ENCODE measurements at places on chromosomes 12 and 14.

GRCh38 chr14:52821805-52822250 is 30.4 kb upstream of the GNPNAT1 start:
- DNase-seq, result no peak

- DNase-seq, result peak; percentile 17
Measured at GRCh38 chr14:50521912-50522341, 10.4 kb downstream of the MAP4K5 start.

- peak; percentile 87 for DNase-seq
Measured at GRCh38 chr14:91873471-91874415, 6.4 kb upstream of the TC2N start.

DNA sequence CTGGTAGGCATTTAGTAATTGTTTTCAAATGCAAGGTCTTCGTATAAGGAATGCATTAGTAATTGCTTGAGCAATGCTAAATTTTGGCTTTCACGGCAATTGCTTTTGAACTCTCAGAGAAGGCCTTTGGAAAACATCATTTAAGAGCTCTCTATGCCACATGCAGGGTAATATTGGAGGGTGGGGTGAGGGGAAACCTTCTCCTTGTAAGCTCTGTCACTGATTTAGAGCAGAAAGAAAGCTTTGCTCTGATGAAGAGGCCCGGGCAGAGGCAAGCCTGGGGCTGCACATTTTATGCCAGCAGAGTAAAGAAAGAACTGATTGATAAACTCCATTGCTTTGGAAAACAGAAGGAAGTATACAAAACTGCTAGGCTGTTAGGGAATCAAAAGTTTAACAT is 70.9 kb downstream of the TRIM9 start:
- DNase-seq, result no peak

GRCh38 chr12:96995861-96996260 is 88.8 kb downstream of the NEDD1 start:
- no peak for DNase-seq

- no peak for DNase-seq
Measured at GRCh38 chr14:105367116-105368031, 31.0 kb upstream of the TEX22 start.

DNA sequence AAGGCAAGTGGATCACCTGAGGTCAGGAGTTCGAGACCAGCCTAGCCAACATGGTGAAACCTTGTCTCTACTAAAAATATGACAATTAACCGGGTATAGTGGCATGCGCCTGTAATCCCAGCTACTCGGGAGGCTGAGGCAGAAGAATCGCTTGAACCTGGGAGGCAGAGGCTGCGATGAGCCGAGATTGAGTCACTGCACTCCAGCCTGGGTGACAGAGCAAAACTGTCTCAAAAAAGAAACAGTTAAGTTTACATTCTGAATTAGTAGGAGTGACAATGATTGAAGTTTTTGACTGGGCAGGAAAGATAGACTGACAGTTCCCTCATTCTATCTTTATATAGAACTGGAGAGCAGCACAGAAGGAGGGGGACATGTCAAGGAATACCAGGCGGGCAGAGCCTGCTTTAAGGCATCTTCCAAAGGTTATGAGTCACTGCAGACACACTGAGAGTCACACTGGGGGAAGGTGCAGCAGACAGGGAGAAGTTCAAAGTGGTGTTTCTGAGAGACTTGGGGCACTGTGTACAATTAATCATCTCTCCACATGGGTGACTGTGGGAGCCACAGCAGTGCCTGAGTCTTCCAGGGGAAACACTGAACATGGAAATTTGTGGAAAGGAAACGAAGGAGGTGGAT is 42.8 kb upstream of the RNASE3 start:
- no peak for DNase-seq

- DNase-seq, result no peak
Measured at GRCh38 chr14:94115058-94115591, 4.6 kb downstream of the IFI27 start.

DNA sequence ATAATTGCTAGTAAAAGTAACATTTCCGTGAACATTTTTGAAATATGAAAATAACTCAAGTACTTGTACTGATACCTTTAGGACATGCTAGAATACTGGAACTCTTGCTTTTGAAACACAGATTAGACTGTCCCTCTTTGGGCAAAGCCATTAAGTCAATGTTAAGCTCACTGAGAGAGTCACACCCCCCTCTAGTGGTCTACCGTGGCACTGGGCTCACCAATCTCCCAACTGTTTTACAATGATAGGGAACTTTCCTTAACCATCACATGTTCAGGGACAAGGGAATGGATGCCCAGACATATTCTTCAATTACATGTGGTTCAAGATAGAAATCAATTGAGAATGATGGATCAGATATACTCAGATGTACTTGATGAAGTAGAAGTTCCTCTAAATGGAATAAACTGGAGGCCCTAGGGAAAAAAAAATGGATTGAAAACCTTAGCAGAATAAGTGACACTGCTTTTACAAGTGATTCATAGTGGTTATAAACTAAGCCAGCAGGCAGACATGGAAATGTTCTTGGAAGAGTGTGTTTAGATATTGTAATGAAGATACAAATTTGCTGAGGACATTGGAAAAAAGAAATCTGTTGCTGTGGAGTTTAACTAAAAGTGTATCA is 17.8 kb downstream of the NANOG start:
- DNase-seq, result peak; percentile 57

DNA sequence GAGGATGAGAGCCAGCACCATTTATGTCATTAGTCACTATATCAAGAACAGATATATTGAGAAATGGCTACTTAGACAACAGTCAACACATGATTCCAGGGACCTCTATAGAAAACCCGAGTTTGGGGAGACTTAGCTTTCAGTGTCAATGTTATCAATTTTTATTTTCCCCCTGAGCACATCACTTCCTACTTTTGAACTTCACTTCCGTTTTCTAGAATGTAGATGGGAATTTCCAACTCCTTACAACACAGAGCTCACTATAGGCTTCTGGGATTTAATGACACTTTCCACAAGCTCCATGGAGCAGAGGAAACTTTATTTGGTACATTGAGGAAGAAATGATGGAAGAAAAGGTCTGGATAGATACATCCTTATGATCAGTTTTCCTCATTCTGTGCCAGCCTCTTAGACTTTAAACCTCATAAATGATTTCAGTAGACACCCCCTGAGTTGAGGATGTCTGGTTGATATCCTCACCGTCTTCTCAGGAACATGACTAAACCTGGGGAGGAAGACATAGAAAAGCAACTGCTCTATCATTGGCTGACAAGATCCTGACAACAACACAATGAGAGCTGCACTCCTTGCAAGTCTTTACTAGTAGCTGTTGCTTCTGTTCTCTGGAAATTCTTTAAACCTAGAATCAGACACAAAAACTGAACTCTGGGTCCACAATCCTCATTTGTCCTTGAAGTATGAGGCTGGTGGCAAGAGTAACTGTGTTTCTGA is 449.4 kb upstream of the OR4E1 start:
- peak; percentile 24 for DNase-seq

GRCh38 chr14:24399999-24400718 is 1.4 kb downstream of the NYNRIN start:
- no peak for DNase-seq

DNA sequence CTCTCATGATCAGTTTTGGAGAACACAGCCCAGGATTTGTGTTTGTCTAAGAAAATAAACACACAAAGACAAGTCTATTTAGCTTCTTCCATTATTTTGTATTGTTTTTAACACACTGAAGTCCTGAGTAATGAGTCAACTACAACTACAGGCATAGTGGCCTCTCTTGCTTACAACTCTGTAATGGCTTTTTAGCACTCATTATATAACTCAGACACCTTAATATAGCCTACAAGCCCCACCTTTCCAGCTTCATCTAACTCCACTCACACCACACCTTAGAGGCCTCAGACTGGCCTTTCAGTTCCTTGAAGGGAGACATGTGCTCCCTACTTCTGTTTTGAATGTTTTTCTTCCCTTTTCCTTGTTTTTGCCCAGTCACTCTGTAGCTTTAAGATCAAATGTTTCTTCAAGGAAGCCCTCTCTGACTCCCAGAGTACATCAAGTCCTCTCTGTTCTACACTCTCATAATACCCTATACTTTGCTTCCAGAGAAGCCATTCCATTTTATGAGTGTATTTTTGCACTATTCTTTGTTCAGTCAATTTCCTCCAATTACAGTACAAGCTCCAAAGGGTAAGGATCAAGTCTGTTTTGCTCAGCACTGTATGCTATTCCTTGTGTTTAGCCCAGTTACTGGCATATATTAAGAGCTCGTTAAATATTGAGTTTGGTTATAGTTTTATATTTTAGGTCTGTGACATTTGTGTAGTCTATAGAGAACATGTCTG is 233.6 kb upstream of the ARHGAP5 start:
- DNase-seq, result no peak

- DNase-seq, result no peak
Measured at GRCh38 chr12:226401-226800, 12.4 kb upstream of the SLC6A12 start.

DNA sequence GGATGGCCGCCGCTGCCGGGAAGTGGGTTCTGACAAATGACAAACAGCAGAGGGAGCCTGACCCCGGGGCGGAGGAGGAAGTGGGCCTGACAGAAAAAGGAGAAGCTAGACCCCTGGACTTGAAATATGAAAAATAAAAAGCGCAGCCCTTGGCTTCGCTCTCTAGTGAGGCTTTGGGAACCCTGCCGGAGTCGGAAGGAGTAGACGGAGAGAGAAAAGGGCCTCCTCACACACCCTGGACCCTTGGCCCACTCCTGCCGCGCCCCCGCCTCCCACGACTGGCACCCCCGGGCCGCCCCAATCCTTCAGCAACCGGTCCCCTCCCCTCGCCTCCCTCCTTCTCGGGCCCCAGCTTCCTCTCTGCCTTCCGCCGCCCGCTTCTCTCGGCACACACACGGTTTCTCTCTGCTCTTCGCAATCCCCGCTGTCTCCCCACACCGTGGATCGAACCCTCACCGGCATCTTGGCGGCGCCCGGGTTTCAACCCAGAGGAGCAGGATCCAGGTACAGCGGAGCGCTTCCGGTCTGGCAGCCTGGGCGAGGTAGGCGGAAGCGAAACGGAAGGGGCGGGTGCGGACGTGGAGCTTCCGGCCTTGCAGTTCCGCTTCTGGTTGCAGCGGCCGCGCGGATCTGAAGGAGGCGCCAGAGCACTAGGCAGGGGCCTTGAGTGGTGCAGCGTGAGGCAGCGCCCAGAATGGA is at the start of gene ARPC3:
TSS of gene ARPC3 (minus strand) at position 539 of the 699 bp plus-strand sequence. CDS start at position 462, 77 bp downstream.
- DNase-seq, result peak; percentile 95
